Large intestine (tissue), 12 donors: ENCODE measurements at places on chromosomes 16 and 17. TPM values are rescaled to one million over a fixed set of nuclear protein-coding genes. Genes with fewer than 3 reads are reported as not detected.
A peak's percentile ranks its signal among the peaks of the same experiment; 100 is the strongest.

DNA sequence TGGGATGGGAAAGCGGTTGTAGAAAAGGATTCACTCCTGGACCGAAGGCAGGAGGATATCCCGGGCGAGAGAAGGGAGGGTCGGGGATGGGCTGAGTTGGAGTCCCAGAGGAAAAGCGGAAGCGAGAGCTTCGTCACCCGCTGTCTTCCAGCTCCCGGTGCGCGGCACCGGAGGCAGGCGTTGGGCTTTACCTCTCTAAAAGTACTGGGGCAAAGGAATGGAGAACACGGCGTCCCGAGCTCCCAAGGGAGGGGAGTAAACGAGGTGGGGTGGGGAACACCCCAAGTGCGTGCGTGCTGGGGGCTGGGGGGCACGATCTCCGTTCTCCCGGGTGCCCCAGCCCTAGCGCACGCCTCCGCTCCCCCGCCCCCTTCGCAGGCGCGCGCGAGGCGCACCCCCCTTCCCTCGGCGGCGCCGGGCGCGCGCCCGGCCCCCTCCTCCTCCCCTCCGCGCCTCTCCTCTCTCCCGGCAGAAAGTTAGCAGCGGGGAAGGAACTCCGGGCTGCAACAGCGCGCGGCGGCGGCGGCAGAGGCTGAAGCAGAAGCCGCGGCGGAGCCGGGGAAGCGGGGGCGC, at the start of gene HS3ST4:
HS3ST4 (plus strand) TSS at position 441 of the 573 bp plus-strand sequence.
- H3K36me3 ChIP-seq, result no peaks in the 10 kb centered on the region
- H3K27ac ChIP-seq, result no peak within 1 kb of the TSS
- DNase-seq, result no peak
- H3K27me3 ChIP-seq, result peaks cover 49% of the 10 kb centered on the region
- peak within 1 kb of the TSS; percentile 32 for H3K4me3 ChIP-seq

DNA sequence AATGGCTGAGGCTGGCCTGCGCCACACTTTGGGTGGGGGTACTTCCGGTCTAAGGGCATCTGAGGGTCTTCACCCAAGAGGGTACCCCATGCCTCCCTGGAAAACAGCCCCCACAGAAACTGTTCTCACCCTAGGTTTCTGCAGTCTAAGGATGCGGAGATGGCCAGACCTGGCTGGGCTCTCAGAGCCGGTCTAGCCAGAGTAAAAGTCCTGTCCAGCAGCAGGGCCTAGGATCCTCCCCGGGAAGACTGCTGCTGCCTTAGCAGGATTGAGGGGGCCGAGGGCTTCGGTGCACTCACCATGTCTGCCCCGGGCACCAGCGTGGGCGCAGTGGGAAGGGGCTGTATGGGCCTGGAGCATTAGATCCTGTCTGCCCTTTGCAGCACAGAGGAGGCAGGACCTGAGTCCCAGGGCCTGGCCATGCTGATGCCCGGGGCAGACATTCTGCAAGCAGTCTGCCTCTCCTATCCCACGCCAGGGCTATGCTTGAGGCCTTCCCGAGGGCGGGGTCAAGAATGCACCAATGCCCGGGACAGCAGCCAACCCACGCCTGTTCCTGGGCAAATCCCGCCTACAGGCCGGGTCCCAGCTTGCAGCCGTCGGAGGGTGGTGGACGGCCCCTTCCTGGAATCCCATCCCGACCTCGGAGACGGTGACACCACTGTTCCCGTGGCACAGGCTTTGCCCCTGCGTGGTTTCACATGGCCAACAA, 54.7 kb downstream of the CBFA2T3 start:
- H3K4me3 ChIP-seq, result no peak overlapping the region
- no peaks in the 10 kb centered on the region for H3K36me3 ChIP-seq
- no peaks in the 10 kb centered on the region for H3K27me3 ChIP-seq
- H3K4me1 ChIP-seq, result peaks cover 6% of the 10 kb centered on the region
- DNase-seq, result no peak

DNA sequence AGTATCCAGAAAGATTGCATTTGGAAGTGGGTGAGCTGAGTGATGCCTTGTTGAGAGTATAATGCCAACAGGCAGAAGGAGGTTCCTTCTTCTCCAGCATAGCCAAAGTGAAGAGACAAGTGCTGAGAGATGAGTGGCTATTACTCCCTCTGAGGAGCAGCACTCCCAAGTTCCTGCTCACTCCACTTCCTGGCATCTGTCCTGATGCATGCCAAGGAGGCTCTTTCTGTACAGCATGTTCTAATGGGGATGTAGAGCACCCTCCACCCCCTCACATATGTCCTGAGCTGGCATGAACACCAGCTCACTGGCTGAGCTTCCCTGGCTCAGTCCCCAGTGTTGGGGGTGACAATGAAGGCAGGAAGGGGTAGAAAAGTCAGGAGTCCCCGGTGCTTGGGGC, 44.2 kb upstream of the DNAH9 start:
- H3K27ac ChIP-seq, result no peak overlapping the region
- no peaks in the 10 kb centered on the region for H3K36me3 ChIP-seq
- no peaks in the 10 kb centered on the region for H3K27me3 ChIP-seq
- H3K4me1 ChIP-seq, result no peaks in the 10 kb centered on the region
- no peak overlapping the region for H3K4me3 ChIP-seq

KRTAP1-4 gene
- polyA plus RNA-seq, result not detected

KAT8 gene
- 57.7 TPM for polyA plus RNA-seq

EIF3CL gene
- polyA plus RNA-seq, result 73.4 TPM

NAGS gene
- 37.5 TPM for polyA plus RNA-seq
